ENCODE measurements at places on chromosomes 11 and 22.

GRCh38 chr22:33544707-33545106, 375.6 kb downstream of the LARGE1 start:
- no peak for DNase-seq

GRCh38 chr11:8768625-8769333, 86.2 kb downstream of the RPL27A start:
- DNase-seq = no peak

GRCh38 chr11:17445240-17445795, 31.3 kb downstream of the ABCC8 start:
- DNase-seq = no peak

DNA sequence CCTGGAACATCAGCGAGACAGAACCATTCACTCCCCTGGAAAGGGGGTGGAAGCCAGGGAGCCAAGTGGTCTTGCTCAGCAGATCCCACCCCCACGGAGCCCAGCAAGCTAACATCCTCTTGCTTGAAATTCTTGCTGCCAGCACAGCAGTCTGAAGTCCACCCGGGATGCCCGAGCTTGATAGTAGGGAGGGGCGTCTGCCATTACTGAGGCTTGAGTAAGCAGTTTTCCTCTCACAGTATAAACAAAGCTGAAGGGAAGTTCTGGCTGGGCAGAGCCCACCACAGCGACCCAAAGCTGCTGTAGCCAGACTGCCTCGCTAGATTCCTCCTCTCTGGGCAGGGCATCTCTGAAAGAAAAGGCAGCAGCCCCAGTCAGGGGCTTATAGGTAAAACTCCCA, 764.8 kb upstream of the LUZP2 start:
- DNase-seq = no peak

DNA sequence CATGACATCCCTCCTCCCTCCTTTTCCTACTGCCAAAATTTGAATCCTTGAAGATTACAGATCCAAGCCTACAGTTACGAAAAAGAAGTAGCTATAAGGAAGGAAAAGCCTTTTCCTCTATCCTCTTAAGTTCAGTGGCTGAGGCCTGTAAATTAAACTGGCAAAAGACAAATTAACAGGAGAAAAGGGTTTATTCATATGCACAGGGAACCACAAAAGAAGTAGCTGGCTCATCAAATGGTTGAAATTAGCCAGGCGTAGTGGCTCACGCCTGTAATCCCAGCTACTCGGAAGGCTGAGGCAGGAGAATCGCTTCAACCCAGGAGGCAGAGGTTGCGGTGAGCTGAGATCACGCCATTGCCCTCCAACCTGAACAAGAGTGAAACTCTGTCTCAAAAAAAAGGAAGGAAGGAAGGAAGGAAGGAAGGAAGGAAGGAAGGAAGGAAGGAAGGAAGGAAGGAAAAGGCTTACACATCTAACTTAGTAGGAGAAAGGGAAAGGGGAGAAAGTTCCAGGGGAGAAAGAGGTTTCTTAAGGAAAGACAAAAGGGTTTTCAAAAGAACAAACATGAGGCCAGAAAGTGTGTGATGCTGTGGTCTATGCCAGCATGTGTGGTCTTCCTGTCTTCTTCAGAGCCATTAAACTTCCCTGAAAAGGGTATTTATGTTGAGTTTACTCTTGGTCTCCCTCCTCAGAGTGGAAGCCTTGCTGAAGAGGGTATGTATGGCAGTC, 5.1 kb upstream of the SMPD1 start:
- no peak for DNase-seq

- no peak for DNase-seq
Measured at GRCh38 chr11:72872012-72872411, 57.8 kb downstream of the ATG16L2 start.

DNA sequence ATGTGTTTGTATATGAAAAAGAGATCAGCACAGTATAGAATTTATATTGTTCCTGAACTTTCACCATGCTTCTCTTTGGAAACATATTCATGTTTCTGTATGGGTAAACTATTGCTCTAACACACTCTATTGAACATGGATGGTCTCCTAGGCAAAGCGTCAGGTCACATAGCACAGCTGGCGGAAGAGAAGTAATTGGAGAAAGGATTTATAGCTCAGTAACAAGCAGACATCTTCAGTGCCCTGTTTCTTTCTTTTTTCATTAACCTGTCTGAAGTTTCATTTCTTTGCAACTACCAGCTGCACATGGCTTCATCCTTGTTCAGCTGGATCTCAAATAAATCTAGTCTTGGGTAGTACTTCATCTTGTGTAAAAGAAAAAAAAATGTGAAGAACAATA, 84.4 kb upstream of the TRPC6 start:
- no peak for DNase-seq

GRCh38 chr11:113174882-113175281, 139.5 kb upstream of the TTC12 start:
- DNase-seq = no peak

DNA sequence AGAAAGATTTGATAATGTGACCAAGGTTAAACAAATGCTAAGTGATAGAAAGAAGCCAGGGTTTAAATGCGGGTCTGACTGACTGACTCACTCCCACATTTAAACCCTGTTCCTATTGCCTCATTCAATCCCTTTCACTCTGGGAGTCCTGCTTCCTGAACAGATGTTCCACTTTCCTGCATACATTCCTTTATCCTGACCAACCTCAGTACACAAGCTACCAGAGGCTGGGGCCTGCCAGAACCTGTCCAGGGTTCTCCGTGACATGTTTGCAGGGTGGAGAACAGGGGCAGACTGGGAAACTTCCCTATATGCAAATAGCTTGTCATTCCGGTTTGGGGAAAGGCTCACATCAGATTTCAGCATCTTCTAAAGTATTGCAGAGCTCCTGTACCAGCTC, 3.0 kb upstream of the ANKK1 start:
- no peak for DNase-seq

DNA sequence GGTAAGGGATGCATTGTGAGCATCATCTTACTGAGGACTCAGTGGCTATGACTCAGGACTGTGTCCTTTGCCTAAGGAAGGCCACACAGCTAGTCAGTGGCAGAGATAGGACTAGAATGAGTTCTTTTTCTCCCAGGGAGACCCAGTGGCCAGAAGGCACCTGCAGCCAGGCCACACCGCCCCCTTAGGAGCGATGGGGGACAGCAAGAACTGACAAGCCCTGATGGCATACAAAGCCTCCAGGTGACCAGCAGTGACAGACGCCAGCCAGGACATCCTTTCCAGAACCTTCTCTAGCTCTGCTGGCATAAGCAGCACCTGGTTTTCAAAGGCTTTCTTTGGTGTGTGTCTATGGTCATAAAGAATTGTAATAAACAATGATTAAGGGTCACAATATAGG, 240.1 kb downstream of the ST3GAL4 start:
- DNase-seq = no peak

DNA sequence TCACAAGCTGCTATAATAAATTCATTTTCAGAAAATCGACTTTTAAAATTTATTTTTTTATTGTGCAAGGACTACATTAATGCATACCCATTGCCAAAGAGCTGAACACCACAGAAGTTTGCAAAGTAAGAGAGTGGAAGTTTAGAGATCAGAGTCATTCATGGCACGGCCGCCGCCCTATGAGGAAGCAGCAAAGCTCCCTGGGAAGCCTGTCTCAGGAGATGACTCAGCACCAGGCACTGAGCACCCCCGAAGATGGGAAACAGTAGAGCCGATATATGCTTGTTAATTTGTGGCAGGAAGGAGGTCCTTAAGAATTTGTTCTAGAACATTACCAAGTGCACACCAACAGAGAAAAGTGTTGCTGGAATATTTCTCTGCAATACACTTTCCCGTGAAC, 693.7 kb downstream of the OPCML start:
- DNase-seq = no peak

- no peak for DNase-seq
Measured at GRCh38 chr11:100546714-100547113, 140.4 kb upstream of the ARHGAP42 start.

GRCh38 chr22:46803031-46803880, 40.8 kb downstream of the TBC1D22A start:
- DNase-seq = peak; percentile 67

GRCh38 chr11:64620381-64620971, 29.5 kb downstream of the SLC22A12 start:
- DNase-seq = no peak

GRCh38 chr11:66150140-66150539, 80.1 kb downstream of the PACS1 start:
- DNase-seq = no peak

All from CD4-positive, alpha-beta T cell (primary cell).